ENCODE measurements at places on chromosomes 11 and 22.

- no peak for DNase-seq
These were observed 1641.1 kb downstream of the FAM181B start for GRCh38 chr11:81092522-81092921.

GRCh38 chr11:44595964-44596381, 30.5 kb downstream of the CD82 start:
- no peak for DNase-seq

DNA sequence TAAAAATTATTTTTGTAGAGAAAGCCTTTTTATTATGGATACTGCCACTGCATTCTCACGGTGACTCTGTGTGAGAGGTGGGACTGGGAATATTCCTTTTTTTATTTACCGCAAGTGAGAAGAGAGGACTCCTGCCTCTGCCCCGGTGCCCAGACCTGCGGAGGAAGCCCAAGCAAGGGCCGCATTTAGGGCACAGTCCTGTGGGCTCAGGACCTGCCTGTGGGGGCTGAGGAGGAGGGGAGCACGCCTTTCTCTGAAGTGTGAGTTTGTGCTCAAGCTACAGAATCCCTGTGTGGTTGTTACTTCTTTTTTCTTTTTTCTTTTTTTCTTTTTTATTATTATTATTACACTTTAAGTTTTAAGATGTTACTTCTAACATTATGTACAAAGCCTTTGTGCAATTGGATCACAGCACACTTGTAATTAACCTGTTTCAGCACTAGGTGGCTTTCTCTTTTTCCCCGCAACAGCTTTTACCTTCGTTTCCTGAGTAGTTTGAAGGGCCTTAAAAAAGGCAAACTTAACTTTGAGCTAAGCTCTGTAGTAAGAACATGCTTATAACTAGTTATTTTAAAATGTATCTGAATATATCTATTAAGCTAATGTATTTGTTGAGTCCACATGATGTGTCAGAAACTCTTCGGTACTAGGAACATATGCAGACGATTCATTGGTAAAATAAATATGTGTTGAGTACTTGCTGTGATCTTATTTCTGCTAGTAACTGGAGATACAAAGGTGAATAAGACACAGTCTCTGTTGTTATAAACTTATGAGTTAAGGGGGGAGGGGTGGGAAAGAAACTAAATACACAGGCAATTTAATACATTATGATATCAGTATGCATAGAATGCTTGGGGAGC, 18.3 kb downstream of the AMOTL1 start:
- no peak for DNase-seq

GRCh38 chr11:60125956-60126585, 37.6 kb downstream of the MS4A2 start:
- DNase-seq: no peak

DNA sequence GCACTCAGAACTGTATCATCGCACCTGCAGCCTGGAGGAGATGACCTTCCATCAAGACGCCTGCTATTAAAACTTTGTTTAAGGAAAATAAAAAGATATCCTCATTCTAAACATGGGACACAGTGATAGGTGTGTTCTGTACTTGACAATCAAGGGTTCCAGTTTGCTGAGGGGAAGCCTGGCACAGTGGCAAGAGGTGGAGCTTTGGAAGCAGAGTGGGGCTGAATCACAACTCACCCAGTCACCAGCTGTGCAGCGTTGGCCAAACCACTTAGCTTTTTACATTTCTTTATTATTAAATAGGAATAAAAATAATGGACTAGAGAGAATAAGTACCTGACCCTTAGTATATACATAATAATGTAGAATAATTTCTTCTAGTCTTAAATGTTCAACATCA, 220.7 kb downstream of the TENM4 start:
- DNase-seq: no peak

- no peak for DNase-seq
These were observed 339.5 kb upstream of the LUZP2 start for GRCh38 chr11:24157316-24157715.

DNA sequence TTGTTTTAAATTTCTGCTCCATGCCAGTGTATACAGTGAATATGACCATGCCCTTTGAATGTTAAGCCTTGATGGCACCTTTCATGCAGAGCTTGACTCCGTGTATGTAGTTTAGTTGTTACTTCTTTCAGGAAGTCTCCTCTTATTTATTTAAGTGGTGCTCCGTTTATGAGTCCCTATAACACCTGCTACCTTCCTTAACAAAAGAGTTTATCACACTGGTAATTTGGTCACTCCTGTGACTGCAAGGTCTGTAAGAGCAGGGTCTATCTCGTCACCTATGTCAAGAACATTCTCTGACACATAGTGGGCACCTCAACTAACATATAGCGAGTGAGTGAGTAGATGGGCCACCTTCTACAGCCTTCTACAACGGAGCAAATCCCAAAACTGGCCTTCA, 152.5 kb downstream of the CCDC34 start:
- no peak for DNase-seq

DNA sequence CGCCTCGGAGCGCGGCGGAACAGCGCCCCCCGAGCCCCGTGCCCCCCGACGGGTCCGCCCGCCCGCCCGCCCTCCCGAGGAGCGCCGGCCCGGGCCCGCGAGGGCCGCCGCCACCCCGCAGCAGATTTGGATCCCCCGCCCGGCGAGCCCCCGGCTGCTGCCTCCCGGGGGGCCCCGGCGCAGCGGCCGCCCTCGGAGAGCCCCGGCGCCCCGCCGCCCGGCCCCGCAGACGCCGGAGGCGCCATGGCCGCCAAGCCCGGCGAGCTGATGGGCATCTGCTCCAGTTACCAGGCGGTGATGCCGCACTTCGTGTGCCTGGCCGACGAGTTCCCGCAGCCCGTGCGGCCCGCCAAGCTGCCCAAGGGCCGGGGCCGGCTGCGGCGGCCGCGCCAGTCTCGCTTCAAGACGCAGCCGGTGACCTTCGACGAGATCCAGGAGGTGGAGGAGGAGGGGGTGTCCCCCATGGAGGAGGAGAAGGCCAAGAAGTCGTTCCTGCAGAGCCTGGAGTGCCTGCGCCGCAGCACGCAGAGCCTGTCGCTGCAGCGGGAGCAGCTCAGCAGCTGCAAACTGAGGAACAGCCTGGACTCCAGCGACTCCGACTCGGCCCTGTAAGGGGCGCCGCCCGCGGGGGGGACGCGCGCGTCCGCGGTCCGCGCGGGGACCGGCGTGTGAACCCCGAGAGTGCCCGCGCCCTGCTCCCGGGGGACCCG, 380 bp downstream of the C11orf96 start:
- DNase-seq: no peak

DNA sequence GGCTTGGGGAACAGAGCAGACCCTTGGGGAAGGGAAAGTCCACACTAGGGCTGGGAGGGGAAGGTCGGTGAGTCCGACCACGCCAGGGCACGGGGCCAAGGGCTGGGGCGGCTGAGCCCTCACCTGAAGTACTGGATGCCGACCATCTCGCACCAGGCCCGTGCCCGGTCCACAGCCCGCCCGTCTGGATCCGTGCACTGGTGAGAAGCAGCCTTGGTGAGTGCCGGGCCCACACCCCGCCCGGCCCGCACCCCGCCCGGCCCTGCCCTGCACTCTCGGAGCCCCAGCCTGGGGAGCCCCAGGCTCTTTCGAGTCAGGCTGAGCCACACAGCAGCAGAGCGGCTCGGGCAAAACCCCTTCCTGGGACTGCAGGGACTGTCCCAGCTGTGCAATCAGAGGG, 1.9 kb upstream of the BAIAP2L2 start:
- DNase-seq: no peak

DNA sequence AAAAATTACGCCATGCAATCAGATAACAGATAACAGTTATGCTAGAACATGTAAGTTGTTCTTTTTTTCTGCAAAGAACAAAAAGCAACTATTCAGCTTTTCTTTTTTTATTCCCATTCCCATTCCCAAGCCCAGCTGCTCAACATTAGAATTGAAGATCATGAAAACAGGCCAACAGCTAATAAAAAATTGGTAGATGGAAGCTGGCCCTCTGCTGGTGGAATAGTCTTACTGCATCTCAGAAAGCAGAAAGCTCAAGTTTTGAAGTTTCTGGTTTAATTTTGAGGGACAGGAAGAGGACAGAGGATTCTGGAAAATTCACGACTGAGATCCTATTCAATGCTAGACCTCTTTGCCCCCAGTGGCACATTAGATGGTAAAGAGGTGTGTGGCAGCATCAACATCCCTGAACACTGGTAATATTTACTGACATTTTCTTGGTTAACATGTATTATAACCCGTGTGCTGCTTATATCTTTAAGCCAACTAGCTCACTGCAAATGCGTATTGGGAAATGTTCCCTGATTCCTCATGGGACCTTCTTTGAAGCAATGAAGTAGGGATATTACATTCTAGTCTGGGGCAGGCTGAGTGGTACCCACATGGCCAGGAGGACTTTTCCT, 591.2 kb downstream of the OPCML start:
- DNase-seq: no peak

- DNase-seq: no peak
These were observed 1.9 kb upstream of the SLC25A45 start for GRCh38 chr11:65384301-65384889.

DNA sequence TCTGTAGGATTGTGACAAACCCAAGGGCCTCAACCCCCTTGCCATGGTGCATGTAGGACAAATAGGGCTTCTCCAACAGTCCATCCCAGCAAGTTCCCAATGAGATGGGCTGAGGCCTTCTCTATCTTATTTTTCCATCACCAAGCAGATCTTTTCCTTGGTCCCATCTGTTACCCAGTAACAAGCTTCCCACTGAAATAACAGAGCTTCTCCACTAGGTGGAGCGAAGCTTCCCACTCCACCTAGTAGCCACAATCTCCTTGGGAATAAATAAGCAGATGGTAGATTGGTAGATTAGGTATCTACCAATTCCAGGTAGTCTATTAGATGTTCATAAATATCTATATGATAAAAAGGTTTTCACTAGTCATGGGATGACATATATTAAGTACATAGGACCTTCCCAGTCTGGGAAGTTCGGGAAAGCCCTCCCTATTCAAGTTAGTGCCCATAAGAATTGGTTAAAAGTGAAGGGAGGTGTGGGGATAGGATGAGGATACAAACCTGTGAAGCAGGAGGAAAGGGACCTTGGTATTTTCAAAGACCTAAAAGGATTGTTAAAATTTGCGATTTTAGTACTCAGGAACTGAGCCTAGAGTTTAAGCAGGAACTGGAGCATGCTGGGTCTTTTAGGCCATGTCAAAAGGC, 5.9 kb upstream of the OR52L1 start:
- DNase-seq: no peak

GRCh38 chr11:96708219-96708878, 318.5 kb downstream of the JRKL start:
- DNase-seq: no peak

- DNase-seq: no peak
These were observed 28.3 kb downstream of the TSPAN18 start for GRCh38 chr11:44754876-44755555.

- no peak for DNase-seq
These were observed 6.4 kb downstream of the PTPRJ start for GRCh38 chr11:47986742-47987141.

DNA sequence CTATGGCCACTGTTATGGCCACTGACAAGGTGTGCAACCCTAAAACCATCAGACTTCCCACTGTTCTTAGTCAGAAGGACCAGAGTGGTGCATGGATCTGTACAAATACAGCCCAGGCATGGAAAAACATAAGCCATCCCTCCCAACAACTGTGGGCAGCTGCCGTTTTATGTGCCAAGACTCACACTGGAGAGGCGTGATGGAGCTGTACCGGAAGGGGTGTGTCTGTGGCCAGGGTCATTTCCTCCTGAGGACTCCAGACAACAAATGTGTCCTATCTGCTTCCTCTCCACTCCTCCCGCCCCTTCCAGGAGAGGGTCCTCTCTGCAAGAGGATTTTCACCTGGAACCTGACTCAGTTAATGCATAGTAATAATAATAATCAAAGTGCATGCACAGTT, 29.5 kb downstream of the KCNJ1 start:
- no peak for DNase-seq

DNA sequence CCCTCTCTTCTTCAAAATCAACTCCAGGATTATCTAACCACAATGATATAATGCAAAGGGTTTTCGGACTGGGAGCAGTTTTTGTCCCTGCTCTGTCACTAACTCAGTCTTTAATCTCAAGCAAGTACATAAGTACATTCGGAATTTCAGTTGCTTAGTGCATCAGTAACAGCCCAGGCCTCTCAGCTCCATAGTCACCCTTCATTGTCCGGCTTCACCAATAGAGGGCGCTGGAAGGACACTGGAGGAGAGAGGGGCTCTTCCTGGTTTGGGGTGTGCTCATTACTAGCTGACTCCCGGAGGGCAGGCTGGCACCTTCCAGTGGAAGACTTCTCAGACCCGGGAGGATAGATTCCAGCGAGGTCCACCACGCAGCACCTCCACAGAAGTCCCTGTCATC, 90.4 kb upstream of the PDGFD start:
- no peak for DNase-seq

DNA sequence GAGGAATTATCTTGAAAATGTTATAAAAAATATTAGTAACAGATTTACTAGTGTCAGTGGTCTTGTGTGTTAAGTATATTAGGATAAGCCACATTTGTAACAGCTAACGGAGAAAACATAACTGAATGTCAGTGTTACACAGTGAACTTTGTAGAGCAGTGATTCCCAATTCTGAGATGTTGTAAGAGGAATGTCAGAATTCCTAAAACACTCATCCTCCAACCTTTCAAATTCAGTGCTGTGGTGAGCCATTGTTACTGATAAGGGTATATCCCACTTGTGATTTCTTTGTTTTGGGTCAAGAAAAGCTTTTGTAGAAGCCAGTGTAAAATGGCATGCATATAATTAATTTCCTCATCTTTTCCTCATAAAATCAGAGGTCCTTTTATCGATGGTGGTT, 61.9 kb downstream of the ARHGEF12 start:
- DNase-seq: no peak

DNA sequence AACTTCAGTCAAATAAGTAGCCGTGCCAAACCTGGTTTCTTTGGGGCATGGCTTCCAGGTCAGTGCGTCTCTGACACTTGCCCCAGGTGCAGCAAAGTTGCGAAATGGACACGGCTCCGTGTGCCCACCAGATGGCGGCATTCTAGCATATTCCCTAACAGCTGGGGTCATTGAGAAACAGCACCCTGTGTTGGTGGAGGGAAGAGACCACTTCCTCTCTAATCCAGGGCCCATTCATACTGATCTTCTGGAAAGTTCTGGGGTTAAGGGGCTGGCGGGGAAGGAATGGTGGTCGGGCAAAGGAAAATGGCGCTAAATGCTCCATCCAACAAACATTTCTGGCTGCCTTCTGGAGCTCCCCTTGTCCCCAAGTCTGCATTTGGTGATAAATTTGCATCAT, 141.2 kb upstream of the TIMP3 start:
- DNase-seq: no peak

- DNase-seq: peak; percentile 38
These were observed 500 bp upstream of the ADSL start for GRCh38 chr22:40345815-40346184.

DNA sequence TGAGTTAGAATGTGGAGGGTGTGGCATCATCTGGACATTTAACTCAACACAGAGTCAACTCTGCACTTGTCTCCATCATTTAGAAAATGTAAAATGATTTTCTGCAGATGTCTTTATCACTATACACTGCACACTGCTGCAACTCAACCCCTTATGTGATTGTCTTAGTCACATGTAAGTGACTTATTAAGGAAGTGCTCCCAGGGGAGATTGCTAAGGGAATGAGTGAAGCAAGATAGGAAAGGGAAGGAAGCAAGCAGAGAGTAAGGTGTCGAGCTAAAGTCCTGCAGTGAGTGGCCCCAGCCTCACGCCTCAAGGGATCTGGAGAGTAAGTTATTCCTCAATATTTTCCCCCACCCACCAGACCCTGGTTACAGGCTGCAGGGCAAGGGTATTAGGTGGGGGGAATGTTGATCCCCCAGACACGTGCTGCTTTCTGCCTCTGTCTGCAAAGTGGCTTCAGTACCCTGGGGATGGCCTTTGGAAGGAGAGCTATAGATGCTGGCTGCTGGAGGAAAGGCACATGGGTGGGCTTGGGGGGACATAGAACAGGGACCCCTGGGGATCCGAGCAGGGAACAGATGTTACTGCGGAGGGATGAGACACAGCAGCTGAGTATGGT, 7.2 kb upstream of the CBX6 start:
- DNase-seq: no peak

Measured in stimulated activated CD4-positive, alpha-beta T cell treated with anti-CD3 and anti-CD28 coated beads, Interleukin-1b, Interleukin-23, amount 100 ng/mL, for 1 hour (primary cell).